ENCODE measurements at places on chromosomes 6 and 20.

DNA sequence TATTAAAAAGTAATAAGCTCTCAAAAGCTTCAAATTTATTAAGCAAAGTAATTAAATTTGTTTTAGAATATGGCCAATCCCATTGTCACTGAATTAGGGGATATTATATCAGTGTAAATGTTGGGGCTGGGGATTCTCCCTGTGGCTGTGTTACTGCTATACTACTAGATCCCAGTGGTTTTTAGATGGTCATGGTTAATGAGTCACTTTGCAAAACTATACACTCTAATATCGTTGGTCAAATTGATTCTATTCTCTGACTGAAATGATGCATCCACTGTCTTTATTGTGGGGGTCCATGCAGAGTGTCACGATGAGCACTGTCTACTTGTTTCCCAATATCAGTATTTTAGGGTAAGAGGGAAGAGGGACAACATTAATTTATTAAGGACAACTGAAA, 336.9 kb upstream of the PREP start:
- no peak for DNase-seq

- no peak for DNase-seq
Measured at GRCh38 chr6:98836962-98837944, 2.9 kb downstream of the POU3F2 start.

GRCh38 chr6:16430391-16431089, 192.2 kb downstream of the GMPR start:
- DNase-seq, result no peak

GRCh38 chr20:58892141-58892931, 39.8 kb downstream of the GNAS start:
- DNase-seq, result peak; percentile 49

All from D721Med (cell line).